Activated T-cell treated with anti-CD3 and anti-CD28 coated beads, Interleukin-2, amount 50 U/mL, for 72 hours (primary cell): ENCODE measurements at places on chromosomes 3 and 15.

DNA sequence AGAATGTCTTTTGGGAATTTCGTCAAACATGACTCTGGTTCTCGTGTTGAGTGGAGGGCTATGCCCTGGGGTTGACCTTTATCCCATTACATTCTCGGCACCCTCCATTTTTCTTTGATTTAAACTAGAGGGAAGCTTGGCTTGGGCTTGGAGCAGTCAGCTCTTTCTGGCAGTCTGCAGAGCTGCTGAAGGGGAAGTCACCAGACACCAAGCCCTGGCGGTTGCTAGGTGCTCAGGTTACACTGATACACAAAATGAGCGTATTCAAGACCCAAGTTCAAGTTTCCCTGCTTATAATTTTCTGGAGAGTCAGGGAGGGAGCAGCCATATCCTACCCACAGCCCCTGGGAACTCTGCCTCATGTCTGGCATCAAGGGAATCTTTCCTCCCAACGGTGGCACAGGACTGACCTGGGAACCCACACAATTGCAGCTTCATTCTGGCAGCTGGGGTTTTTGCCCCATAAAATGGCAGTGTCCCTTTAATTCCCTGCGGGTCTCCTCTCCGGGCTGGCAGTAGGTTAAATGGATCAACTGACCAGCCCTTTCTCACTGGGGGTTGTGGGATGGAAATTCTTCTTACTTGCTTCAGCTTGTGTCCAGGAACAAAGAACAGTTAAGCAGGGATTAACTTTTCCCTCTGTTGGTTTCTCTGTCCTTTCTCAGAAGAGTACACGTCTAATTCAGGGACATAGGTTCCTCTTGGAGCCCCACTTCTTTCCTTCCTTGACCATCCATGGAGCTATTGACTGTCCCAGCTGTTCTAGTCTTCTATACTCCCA lies 110.0 kb upstream of the DLG1 start:
- H3K36me3 ChIP-seq, result peaks cover 2% of the 10 kb centered on the region
- no peaks in the 10 kb centered on the region for H3K4me1 ChIP-seq
- DNase-seq, result no peak

GRCh38 chr3:52247409-52248164 lies 2.0 kb downstream of the PPM1M start:
- peaks cover 18% of the 10 kb centered on the region for H3K36me3 ChIP-seq
- H3K27me3 ChIP-seq, result no peaks in the 10 kb centered on the region
- DNase-seq, result no peak
- peaks cover 78% of the 10 kb centered on the region for H3K4me1 ChIP-seq
- H3K27ac ChIP-seq, result peak overlapping the region; percentile 85

DNA sequence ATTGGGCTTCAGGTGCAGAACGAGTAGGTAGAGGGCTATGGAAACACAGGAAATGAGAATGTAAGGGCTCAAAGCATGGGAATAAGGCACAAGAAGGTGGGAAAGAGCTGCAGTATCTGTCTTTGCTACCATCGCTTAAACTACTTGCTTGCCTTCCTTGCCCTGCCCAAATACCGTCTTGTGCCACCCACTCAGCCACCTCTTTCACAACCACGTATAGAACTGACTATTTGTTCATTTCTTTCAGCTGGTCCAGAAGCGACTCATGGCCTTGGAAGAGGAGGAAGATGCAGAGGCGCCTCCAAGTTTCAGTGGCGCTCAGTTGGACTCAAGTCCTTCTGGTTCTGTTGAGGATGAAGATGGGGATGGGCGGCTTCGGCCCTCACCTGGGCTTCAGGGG lies 11.8 kb downstream of the LPCAT4 start:
- no peak overlapping the region for H3K27ac ChIP-seq
- no peaks in the 10 kb centered on the region for H3K27me3 ChIP-seq
- peaks cover 7% of the 10 kb centered on the region for H3K4me1 ChIP-seq
- DNase-seq, result no peak
- H3K36me3 ChIP-seq, result no peaks in the 10 kb centered on the region

GRCh38 chr15:69997813-69998212 lies 99.9 kb downstream of the TLE3 start:
- no peak for DNase-seq
- H3K36me3 ChIP-seq, result peaks cover under 1% of the 10 kb centered on the region
- no peaks in the 10 kb centered on the region for H3K4me1 ChIP-seq
- H3K27me3 ChIP-seq, result no peaks in the 10 kb centered on the region
- H3K4me3 ChIP-seq, result no peak overlapping the region

- H3K4me1 ChIP-seq, result no peaks in the 10 kb centered on the region
- H3K36me3 ChIP-seq, result no peaks in the 10 kb centered on the region
- no peak overlapping the region for H3K4me3 ChIP-seq
- DNase-seq, result no peak
- no peak overlapping the region for H3K27ac ChIP-seq
- H3K27me3 ChIP-seq, result no peaks in the 10 kb centered on the region
These were observed 9.3 kb downstream of the COLQ start for GRCh38 chr3:15512166-15512565.

DNA sequence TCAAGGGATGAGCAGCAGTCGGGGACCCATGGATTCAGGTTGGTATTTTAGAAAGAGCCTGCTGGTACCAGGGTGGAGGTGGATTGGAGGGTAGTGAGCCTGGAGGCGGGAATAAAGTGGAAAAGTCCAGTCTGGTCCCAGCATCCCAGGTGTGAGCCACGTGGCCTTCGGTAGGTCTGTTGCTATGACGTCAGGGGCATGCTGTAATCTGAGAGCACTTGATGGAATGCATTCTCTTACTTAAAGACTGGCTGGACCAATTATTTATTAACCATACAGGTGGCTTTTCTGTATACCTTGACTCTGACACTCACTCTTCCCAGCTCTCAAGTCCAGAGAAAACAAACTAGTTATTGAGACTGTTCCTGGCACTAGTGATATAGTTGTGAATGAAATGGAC lies 389.9 kb upstream of the RGMA start:
- H3K4me1 ChIP-seq, result no peaks in the 10 kb centered on the region
- no peaks in the 10 kb centered on the region for H3K27me3 ChIP-seq
- H3K27ac ChIP-seq, result no peak overlapping the region
- DNase-seq, result no peak

DNA sequence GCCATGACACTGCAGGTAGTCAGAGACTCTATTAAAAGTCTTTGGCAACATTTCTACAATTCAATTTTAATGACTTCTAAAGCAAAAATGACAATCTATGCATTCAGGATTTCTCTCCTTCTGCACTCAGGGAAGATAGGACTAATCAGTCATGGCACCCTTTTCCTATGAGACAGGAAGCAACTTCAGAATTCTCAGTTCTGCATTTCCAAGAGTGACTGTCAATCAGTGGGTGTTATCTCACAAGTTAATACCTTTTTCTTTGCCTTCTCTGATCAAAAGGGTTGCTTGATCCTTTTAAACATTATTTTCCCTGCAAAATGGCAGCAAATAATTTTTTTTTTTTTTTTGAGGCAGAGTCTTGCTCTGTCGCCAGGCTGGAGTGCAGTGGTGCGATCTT lies 7.8 kb upstream of the ICE2 start:
- H3K27ac ChIP-seq, result no peak overlapping the region
- no peaks in the 10 kb centered on the region for H3K36me3 ChIP-seq
- no peak for DNase-seq
- H3K4me3 ChIP-seq, result no peak overlapping the region

GRCh38 chr3:120355486-120355885 lies 6.3 kb upstream of the LRRC58 start:
- H3K4me3 ChIP-seq, result no peak overlapping the region
- peaks cover 5% of the 10 kb centered on the region for H3K27me3 ChIP-seq
- DNase-seq, result no peak
- no peak overlapping the region for H3K27ac ChIP-seq
- H3K4me1 ChIP-seq, result peaks cover under 1% of the 10 kb centered on the region
- no peaks in the 10 kb centered on the region for H3K36me3 ChIP-seq

GRCh38 chr3:4977853-4978203 lies 1.4 kb upstream of the BHLHE40 start:
- no peak for DNase-seq
- peak overlapping the region; percentile 96 for H3K27ac ChIP-seq
- H3K36me3 ChIP-seq, result peaks cover 28% of the 10 kb centered on the region
- H3K4me1 ChIP-seq, result peaks cover 54% of the 10 kb centered on the region
- peak overlapping the region; percentile 97 for H3K4me3 ChIP-seq

DNA sequence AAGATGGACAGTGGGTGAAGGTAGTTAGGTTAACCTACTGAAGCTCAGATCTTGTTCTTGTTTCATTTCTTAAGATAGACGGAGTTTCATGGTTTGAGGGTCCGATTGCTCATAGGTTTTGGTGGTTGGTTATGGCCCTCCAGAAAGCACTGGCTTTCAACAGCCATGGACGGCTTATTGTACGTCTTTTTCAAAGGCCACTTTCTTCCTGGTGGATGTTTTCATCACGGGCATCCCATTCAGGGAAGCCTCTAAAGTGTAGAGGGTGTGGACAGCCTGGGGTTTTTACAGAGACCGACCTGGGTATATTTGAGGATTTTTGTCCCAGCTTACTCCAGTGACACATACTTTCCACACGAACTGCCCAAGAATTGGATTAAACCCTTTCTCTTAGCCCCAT lies 132.7 kb upstream of the ONECUT1 start:
- H3K27ac ChIP-seq, result no peak overlapping the region
- DNase-seq, result no peak
- H3K4me1 ChIP-seq, result no peaks in the 10 kb centered on the region
- H3K36me3 ChIP-seq, result no peaks in the 10 kb centered on the region

DNA sequence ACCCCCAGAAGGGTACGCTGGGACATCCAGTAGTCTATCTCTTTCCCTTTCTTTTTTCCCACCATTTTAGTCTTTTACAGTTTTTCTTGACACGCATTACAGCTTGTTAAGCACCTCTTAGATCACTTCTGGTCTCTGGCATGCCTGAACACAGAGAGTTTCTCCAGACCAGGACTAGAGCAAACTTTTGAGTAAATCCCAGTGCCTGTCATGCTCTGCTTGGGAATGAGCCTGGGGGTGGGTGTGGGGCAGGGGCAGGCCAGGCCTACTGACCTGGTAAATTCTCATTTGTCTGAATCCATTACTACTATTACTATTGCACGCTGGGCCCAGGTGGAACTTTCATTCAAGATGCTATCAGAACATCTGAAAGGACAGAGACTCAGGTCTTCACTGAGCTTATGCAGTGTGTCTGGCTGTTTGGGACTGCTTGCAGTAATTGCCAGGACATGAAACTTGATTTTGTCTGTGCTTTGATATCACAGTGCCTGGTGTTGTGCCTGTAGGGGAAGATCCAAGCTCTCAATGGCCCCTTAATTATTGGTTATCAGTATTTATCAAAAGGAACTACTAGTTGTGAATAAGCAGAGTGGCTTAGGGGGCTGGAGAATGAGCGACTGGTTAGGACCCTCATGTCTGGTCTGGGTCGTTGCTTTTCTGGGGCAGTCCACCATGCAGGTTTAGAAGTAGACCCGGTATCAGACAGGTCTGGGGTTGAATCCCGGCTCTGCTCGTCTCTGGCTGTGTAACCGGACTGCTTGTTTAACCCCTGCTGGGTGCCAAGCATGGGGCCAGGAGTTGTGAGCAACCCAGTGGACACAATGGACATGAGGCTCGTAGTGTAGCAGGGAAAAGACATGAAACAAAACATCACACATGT lies 196.1 kb upstream of the TLE3 start:
- H3K27me3 ChIP-seq, result no peaks in the 10 kb centered on the region
- H3K4me3 ChIP-seq, result no peak overlapping the region
- no peaks in the 10 kb centered on the region for H3K4me1 ChIP-seq

DNA sequence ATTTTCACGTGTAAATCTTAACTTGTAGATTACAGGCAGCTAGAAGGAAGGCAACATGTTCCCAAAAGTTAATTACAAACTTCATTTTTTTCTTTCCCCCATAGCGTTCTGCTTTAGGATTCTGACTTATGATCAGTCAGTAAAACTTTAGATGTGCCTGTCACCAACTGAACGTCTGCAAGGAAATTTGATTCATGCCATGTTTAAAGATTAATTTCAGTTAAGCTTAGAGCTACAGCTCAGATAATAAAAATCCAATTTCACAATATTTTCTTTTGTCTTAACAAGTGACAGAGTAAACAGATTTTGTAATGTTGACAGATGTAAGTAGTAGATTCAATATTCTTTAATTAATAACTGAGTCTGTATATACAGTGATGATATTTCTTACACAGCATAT lies 253.1 kb downstream of the NFKBIZ start:
- peaks cover 6% of the 10 kb centered on the region for H3K36me3 ChIP-seq
- H3K27me3 ChIP-seq, result no peaks in the 10 kb centered on the region
- DNase-seq, result no peak
- no peak overlapping the region for H3K27ac ChIP-seq
- no peak overlapping the region for H3K4me3 ChIP-seq
- peaks cover 28% of the 10 kb centered on the region for H3K4me1 ChIP-seq

DNA sequence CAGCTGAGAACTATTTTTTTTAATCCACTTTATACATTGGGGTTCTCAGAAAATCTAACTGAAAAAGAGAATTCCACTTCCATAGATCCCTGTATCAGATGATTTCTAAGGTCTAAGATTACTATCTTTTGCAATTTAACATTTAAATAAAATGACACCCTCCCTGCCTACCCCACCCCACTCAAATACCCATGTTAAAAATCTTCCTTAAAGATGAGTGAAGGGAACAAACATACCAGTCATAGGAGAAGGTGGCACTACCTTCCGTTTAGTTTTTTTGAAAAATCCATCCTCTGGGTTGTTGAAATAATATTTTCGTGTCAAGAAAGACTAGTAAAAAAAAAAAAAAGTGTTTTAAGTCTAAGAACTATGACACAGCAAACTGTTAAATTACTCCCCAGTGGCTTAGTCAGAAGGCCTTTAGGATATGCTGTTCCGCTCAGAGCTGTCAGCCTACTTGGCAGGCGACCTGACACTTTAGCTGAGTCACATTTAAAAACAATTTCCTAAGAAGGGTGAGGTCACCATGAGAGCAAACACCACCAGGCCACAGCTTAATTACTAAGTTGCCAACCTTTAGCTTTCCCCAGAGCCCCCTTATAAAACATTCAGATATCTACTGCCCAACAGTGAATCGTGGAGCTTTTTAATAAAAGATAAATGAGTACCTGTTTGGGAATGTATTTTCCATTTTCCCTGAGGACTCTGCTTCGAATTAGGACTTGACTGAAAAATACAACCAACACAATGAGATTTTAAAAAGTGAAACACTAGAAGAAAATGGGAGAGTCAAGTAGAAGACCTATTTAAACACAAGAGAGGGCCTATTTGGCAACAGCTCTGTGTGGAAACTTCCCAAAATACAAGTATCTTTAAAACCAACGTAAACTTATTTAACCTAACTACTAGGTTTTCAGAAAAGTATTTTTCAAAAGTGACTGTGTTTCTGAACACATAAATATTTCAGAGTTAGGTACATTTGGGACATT lies 9.6 kb downstream of the EMC3 start:
- H3K4me1 ChIP-seq, result peaks cover 23% of the 10 kb centered on the region
- peak; percentile 56 for DNase-seq
- H3K27me3 ChIP-seq, result no peaks in the 10 kb centered on the region
- peaks cover 13% of the 10 kb centered on the region for H3K36me3 ChIP-seq
- H3K4me3 ChIP-seq, result peak overlapping the region; percentile 79

GRCh38 chr3:32046102-32046501 lies 60.3 kb upstream of the GPD1L start:
- no peak for DNase-seq
- no peaks in the 10 kb centered on the region for H3K27me3 ChIP-seq
- peaks cover 13% of the 10 kb centered on the region for H3K36me3 ChIP-seq
- no peak overlapping the region for H3K27ac ChIP-seq
- H3K4me1 ChIP-seq, result peaks cover 7% of the 10 kb centered on the region

- no peaks in the 10 kb centered on the region for H3K36me3 ChIP-seq
- no peak for DNase-seq
- H3K4me1 ChIP-seq, result no peaks in the 10 kb centered on the region
These were observed 388.0 kb upstream of the LMCD1 start for GRCh38 chr3:8113626-8114025.
